Kidney glomerular epithelial cell (primary cell): ENCODE measurements at places on chromosomes 12 and 14.

DNA sequence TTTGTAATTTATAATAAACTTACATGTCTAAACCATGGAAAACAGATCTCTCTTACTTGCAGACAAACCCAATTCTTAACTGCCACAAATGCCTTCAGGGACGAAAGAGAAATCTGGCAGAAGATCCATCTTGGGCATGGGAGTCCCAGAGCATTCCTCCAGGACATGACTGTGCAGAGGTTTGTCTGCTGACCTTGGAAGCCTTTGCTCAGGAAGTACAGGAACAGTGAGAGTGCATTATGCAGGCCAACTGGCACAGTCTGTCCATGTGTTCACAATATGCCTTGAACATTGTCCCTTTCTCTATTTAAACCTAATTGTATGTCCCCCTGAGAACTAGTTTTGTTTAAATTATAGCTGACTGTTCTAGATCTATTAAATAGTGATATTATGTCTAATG, 467.1 kb downstream of the ATP23 start:
- no peak for DNase-seq

DNA sequence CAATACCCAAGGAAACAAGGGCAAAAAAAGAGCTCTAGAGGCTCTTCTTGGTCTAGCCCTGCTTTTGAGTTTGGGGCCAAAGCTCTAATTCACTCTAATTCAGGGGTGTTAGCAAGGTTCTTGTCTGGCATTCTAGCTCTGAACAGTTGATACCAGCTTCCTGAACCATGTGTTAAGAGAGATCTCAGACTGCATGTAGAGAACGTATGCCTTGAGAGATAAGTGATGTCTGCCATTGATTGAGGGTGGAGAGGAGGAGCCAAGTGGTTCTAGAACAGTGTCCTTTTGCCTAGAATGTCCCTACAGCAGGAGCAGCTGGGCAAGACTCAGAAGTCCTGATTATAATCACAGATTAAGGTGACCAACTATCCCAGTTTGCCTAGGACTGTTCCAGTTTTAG, 18.2 kb upstream of the POC1B start:
- no peak for DNase-seq

- no peak for DNase-seq
Observed at GRCh38 chr12:12807970-12808702, 5.0 kb upstream of the DDX47 start.

- DNase-seq = no peak
Observed at GRCh38 chr14:94461526-94462218, 9.1 kb upstream of the SERPINA11 start.

GRCh38 chr14:50242566-50243310, 11.4 kb upstream of the SOS2 start:
- DNase-seq = no peak

- no peak for DNase-seq
Observed at GRCh38 chr12:16531621-16532020, 74.3 kb downstream of the LMO3 start.

DNA sequence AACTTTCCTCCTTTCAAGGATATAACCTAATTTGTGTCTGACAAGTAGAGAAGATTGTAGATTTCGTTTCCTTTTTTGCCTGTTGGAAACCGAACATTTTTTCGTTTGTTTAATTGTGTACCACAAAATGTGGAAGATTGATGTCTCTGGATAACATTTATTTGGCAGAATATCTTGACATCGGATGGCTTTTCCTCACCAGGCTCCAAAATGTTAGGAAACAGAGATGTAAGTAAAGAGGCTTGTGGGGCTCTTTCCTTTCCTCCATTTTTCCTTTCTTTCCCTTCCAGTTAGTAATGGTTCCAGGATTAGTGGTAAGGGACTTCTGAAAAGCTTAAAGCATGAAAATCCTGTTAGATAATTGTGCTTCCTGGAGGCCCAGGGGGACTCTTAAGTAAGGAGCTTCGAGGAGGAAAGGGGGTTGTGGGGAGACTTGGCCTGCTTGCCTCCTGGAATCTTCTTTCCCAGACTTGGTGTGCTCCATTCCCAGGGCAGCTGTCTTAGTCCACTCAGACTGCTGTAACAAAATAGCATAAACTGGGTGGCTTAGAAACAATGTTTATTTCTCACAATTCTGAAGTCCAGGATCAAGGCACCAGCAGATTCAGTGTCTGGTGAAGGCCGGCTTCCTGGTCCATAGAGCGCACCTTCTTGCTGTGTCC, 243.1 kb upstream of the PWP1 start:
- no peak for DNase-seq

DNA sequence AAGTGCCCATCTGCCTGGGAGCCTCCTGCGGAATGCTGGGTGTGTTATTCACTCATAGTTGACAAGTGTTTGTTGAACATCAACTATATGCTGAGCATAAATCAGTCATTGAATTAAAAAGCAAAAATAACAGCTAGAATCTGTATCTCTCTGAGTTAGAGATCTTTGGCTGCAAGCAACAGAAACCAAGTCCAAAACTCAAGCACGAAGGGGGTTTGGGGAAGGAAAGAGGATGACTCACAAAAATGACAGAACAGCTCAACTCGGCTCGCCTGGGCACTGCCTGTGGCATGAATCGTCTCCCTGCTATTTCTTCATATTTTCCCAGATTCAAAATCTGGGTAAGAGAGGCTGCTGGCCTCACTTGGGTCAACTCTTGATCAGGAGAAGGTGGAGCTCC, 72.6 kb upstream of the NCOR2 start:
- DNase-seq = peak; percentile 17

DNA sequence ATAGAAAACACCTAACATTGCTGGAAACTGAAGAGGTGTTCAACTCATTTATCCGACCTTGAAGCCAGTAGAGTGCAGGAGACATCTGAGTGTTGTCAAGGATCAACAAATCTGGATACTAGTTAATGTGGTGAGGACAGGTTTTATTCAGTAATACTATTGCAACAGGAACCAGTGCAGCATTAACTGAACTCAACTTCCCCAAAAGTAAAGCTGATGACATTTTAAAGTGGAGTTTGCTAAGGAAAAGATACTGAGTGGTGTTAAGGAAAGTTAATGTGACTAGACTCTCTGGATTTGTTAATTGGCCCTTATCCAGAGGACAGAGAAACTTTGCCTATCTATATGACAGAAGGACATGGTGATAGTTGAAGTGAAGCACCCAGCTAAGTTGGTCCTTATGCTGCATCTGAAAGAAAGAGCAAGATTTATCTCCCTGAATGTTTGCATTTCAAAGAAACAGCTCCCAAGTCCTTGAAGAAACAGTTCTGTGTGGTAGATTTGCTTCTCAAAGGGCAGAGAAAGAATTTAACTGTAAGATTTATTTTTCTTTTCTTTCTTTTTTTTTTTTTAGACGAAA, 1.2 kb upstream of the CLEC7A start:
- no peak for DNase-seq

- no peak for DNase-seq
Observed at GRCh38 chr12:66071549-66071948, 59.0 kb downstream of the LLPH start.

DNA sequence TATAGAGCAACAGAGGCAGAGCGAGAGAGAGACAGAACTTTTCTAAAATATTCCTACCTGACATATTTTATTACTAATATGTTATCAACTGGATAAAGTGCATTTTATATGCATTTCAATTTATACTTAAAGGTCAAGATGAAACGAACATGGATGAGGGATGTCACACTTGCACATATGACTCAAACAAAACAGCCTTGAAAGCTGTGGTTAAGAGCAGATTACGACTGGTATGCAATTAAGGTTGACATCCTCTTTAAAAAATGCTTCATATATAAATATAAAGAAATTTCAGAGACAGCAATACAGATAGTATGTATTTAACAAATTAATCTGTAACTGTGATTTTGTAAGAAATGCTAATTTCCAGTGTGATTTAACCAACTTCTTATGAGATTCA, 52.5 kb downstream of the LMO3 start:
- DNase-seq = no peak

DNA sequence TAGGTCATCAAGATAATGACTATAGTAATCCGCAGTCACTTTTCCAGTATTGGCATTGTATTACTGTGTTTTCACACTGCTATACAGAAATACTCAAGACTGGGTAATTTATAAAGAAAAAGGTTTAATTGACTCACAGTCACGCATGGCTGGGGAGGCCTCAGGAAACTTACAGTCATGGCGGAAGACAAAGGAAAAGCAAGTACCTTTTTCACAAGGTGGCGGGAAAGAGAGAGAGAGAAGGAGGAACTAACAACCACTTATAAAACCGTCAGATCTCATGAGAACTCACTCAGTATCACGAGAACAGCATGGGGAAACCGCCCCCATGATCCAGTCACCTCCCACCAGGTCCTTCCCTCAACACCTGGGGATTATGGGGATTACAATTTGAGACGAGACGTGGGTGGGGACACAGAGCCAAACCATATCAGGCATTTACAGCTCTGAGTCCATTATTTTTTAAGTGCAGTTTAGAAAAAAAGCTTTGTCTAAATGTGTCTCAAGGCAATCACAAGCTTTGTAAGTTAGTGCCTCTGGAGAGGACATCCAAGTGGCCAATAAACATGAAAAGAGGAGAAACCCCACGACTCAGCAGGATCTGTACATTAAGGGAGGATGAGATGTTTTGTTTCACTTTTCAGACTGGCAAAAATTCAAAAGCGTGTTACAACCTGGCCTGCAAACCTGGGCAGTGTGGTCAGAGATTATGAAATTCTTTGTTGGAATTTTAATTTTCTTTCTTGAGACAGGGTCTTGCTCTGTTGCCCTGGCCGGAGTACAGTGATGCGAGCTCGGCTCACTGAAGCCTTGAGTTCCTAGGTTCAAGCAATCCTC, 82.0 kb downstream of the DNAH10 start:
- no peak for DNase-seq

GRCh38 chr14:100118396-100119011, 40.9 kb downstream of the DEGS2 start:
- no peak for DNase-seq

GRCh38 chr14:48582938-48583337, 907.5 kb upstream of the MDGA2 start:
- DNase-seq = no peak

- DNase-seq = no peak
Observed at GRCh38 chr12:95390932-95391331, 83.0 kb upstream of the METAP2 start.

DNA sequence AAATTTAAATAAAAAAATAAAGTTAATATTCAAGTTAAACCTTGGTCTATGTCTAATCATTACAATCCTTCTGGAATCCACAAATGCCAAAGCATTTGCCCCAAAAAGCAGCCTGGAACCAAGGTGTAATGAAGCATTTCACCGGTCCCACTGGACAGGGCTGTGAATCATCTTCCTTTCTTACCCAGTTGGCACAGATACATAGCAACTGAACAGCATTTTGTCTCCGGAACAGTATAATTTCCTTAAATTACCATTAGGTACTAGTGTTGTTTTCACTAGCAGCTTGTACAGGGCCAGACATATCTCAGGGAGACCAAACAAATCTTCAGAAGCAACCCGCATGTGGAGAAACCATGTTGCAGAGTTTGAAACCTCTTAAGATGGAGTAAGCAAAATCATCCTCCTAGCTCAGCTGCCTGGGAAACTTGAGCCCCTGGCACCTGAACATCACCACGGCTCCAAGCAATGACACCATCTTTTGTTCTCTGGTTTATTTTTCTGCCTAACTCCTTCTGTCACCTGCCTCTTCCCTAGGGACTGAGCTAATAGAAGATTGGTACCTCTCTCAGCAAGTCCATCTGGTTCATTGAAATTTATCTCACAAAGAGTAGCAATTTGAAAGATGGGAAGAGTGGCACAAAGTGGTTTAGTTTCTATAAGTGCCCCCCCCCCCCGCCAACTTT, 17.9 kb upstream of the MDM1 start:
- DNase-seq = peak; percentile 32

GRCh38 chr12:68521321-68521839, 89.3 kb upstream of the RAP1B start:
- DNase-seq = peak; percentile 96

GRCh38 chr14:72928872-72929271, 2.6 kb downstream of the DCAF4 start:
- DNase-seq = no peak

GRCh38 chr12:105915997-105916759, 222.6 kb downstream of the NUAK1 start:
- DNase-seq = no peak

GRCh38 chr14:72539661-72540315, 354.1 kb downstream of the DPF3 start:
- no peak for DNase-seq

DNA sequence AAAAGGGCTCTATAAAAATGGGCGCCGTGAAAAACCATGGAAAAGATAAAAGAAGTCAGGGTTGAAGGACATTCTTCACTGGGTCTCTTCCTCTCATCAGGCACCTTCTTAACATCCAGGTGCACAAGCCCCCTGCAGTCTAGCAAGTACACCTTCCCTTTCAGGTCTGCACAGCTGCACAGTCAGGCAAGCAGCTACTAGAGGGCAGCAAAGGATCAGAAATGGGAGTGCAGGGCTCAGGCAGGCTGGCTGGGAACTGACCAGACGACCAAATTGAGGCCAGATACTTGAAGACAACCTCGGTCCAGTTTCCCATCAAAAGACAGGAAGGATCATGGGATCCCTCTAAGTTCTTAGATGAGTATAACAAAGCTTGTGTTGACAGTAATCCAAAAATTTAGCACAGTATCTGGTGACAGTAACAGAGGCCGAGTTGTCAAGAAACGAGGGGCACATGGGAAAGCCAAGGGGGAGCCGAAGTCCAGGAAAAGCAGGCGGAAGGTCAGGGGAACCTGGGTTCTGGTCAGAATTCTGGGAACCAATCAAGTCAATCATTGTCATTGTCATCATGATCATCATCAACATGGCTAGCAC, 10.1 kb upstream of the GRIP1 start:
- DNase-seq = peak; percentile 47

GRCh38 chr12:54977155-54977554, 7.4 kb downstream of the TESPA1 start:
- peak; percentile 82 for DNase-seq

DNA sequence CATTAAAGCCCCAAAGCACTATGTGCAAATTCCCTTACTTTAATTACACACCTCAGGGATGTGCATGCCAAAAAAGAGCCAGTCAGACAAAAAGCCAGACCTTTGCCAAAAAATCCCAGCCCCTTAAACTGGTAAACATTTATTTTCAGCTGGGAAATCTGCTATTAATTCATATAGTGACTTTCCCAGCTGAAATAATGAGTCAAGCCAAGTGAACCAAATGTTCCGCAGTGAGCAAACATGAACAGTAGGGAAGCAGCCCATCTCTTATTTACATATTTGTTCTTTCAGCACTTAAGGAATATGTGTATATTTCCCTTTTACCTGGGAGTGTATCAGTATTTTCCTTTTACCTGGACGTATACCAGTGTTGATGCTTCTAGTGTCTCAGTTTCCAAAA, 44.0 kb upstream of the OTX2 start:
- DNase-seq = no peak

GRCh38 chr14:22535126-22535525, 53.9 kb downstream of the DAD1 start:
- DNase-seq = no peak

- no peak for DNase-seq
Observed at GRCh38 chr12:105219261-105220028, 16.5 kb downstream of the APPL2 start.

DNA sequence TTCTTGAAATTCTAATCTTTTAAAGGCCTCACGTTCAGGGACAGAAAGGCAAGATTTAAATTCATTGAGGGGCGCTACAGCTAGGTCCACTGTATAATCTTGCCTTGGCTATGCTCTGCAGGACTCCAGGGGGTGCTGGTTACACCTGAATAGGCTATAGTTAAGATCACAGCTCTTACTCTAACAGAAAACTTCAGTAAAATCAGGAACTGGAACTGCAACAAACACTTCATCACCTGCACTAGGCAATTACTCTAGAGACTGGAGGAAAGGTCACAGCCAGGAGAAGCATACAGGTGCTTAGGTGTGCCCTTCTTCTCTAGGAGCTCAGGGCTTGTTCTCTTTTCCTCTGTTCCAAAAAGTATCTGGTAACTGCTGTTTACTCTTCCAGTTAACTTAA, 20.9 kb downstream of the SLCO1C1 start:
- no peak for DNase-seq
